Stimulated activated CD8-positive, alpha-beta memory T cell treated with anti-CD3 and anti-CD28 coated beads, Interleukin-4, amount 100 ng/mL, for 24 hours (primary cell): ENCODE measurements at places on chromosomes 5 and 9.

GRCh38 chr9:117768750-117769395 is 64.7 kb downstream of the TLR4 start:
- DNase-seq = no peak

DNA sequence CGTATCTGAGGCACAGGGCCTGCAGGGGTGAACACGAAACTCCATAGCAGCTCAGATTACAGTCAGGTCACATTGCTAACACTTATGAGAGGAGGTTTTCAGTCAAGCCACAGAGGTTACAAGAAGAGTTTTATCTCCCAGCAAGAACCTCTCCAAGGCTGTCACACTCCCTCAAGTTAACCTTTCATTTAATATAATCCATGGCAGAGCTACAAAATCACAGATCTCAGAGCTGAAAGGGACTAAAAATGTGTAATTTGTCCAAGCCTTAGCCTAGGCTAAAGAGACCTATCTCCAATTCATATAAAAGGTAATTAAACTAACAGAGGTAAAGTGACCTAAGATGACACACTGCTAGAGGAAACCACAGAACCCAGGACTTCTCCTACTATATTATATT is 57.2 kb downstream of the MLANA start:
- DNase-seq = no peak

DNA sequence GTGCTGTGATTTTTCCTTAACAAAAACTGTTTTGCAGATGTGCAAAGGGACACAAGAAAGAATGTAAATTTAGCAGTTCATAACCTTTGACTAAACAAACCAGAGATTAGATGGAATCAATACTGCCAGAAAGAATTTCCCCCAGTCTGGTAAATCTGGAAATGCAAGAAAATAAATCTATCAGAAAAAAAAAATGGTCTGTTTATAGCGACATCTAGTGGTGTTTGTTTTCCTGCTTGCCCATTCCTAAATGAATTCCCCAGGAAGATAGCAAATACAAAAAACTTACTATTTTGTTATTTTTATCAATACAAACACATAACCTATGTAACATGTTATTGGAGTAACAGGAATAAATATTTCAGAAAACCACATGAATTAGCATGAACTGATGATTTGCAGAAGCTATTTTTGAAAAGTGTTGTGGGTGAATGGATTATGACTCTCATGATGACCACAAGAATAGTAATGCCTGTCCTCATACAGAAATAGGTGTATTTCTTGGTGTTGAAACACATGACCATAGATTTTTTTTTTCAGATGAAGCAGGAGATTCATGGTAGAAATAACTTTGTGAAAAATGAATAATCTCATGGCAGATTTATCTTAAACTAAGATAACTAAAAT is 1703.8 kb downstream of the MAT2B start:
- no peak for DNase-seq

- peak; percentile 18 for DNase-seq
Observed at GRCh38 chr9:124254261-124254682, 3.5 kb upstream of the NEK6 start.

DNA sequence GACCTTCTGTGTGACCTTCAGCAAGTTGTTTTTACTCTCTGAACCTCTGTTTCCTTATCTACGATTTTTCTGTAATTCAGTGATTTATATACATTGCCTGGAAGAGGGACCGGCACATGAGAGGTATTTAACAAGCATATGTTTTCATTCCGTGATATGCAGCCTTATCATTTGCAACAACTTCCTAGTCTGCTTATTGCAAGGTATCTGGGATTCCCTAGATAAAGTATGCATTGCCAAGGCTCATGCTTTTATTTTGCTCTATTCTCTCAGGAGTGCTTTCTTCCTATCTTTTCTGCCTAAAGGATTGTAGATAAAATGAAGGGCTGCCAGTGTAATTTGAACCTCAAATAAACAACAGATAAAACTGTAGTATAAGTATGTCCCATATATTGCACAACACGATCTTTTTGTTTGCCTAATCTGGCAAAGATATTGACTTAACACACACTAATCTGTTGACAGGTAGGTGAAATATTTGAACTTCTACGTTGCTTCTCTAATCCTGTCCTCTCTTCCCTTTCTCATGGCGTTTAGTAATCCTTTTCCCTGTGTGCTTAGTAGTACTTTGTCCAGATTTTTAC is 377.2 kb upstream of the TNC start:
- DNase-seq = no peak

DNA sequence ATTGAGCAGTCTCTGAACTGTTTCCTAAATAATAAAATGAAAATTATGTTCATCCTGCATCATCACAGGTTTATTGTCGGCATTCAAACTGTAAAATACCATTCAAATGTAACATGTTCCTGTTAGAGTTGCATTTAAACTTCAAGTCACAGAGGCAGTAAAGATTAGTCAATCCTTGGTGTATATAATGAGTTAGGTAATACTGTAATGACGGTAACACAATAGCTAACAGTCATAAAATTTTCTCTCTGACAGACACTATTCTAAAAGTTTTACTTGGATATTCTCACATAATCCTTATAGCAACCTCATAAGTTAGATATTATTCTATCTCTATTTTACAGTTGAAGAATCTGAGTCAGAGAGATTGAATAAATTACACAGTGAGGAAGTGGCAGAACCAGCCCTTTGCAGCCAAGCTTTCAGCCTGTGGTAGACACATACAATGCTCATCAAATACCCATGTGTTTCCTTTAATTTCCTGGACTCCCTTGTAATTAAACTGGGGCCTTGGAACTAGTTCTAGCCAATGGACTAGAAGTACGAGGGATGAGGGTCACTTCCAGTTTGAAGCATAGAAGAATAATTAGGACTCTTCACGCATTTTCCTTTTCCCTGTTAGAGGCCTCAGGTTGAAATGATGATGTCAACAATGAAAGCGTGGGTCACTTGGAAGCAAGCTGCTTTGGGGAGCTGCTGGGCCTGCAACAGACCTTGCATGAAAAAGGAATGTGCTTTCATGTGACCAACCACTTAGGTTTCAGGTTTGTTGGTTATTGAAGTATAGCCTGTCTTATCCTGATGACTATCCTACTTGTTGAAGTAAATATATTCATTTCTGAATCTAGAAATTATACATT is 12.3 kb upstream of the CAST start:
- no peak for DNase-seq

- no peak for DNase-seq
Observed at GRCh38 chr9:118578467-118578866, 790.8 kb downstream of the BRINP1 start.

DNA sequence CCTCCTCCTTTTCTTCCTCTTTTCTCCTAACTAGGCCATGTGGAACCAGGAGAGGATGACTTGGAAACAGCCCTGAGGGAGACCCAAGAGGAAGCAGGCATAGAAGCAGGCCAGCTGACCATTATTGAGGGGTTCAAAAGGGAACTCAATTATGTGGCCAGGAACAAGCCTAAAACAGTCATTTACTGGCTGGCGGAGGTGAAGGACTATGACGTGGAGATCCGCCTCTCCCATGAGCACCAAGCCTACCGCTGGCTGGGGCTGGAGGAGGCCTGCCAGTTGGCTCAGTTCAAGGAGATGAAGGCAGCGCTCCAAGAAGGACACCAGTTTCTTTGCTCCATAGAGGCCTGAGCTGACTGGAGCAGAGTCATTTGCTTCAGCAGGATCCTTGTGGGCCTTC is 13.7 kb downstream of the NUDT2 start:
- no peak for DNase-seq

GRCh38 chr5:124658867-124659557 is 87.4 kb downstream of the ZNF608 start:
- no peak for DNase-seq

GRCh38 chr5:78907255-78907891 is 77.7 kb downstream of the ARSB start:
- DNase-seq = no peak

- DNase-seq = no peak
Observed at GRCh38 chr5:58751222-58751837, 168.5 kb downstream of the RAB3C start.

- DNase-seq = no peak
Observed at GRCh38 chr9:130043654-130044623, 950 bp upstream of the FNBP1 start.

DNA sequence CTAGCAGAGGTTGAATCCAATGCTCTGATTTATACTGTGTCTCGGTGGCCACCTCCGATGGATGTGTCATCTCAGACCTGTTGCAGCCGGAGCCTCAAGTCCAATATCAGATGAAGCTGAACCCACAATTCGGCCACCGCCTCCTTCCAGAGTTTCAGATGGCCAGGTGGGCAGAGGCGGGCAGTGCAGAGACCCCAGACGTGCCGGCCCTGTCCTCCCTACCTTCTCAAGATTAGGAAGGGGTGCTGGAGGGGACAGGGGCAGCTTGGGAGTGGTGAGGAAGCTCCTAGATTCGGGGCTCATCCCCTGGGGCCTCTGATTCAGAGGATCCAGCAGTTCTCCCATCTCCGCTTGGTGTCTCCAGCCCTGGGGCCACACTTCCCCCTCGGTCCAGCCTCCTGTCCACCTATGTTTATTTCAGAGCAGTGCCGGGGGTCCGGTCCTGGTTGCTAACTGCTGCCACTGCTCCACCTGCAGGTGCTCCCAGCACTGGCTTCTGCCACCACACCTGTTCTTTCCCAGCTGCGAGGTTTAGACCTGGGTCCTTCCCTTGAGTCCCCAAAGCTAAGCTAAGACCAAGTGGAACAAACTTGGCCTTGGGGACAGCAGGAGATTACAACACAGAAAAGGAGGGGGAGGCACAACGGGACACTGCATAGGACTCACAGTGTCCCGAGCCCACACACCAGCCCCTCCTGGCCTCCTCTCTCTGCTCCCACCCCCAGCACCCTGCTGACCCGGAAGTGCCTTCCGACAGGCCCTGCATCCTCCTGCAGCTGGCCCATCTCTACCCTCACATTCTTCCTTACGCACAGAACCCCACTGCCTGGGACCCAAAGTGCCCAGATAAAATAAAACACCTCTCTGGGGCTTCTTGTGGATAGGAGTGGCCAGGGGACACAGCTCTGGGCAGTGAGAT is 81.6 kb downstream of the NTNG2 start:
- no peak for DNase-seq

DNA sequence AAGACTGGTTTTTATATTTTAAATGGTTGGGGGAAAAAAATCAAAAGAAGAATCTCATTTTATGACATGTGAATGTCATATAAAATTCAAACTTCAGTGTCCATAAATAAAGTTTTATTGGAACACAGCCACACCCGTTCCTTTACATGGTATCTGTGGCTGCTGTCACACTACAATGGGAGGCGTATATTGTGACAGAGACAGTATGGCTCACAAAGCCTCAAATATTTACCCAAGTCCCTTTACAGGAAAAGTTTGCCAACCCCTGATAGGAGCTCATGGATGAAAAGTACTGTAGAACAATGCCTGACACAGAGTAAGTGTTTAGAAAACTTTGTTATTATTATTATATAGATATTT is 5.2 kb upstream of the DUSP1 start:
- no peak for DNase-seq

- DNase-seq = peak; percentile 35
Observed at GRCh38 chr9:131310833-131311554, 21.5 kb downstream of the PLPP7 start.

DNA sequence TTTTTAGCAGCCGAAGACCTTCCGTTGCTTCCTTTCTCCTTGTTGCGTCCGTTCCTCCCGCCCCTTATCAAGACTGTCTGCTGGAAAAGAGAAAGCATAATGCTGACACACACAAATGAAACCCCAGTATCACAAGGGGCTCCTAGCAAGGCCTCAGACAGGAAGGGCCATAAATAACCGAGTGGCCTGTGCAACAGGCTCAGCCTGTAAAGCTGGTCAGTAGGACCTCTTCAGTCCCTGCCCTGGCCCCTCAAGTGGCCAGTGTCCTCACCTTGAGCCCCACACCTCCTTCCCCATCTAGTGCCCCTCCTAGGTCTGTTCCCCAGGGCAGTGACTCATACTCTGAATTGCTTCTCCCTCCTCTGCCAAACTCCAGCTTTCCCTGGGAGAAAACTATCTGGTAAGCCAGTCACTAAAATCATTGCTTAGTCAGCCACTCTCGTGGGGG is 174.6 kb upstream of the IL12B start:
- no peak for DNase-seq

- no peak for DNase-seq
Observed at GRCh38 chr5:161058781-161059180, 206.8 kb upstream of the ATP10B start.

DNA sequence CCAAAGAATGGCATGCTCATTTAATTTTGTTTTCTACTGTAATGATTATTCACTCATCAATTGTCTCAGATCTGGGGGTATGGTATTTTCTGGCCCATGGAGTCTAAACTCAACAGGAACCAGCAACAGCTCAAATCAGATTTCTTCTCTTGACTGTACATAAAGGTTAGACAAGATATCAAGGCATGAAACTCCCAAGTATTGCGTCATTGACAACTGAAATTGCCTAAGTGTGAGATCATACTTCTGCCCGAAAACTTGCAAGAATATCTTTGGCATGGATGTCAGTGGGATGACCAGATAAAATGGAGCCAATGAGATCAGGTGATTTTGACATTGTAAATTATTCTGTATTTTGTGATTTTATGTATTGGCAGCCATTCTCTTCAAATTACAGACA is 141.7 kb upstream of the STK32A start:
- DNase-seq = no peak
